ENCODE measurements at places on chromosomes 12 and 14.

GRCh38 chr12:33944703-33945437 is 77.4 kb upstream of the ALG10 start:
- no peak for DNase-seq

DNA sequence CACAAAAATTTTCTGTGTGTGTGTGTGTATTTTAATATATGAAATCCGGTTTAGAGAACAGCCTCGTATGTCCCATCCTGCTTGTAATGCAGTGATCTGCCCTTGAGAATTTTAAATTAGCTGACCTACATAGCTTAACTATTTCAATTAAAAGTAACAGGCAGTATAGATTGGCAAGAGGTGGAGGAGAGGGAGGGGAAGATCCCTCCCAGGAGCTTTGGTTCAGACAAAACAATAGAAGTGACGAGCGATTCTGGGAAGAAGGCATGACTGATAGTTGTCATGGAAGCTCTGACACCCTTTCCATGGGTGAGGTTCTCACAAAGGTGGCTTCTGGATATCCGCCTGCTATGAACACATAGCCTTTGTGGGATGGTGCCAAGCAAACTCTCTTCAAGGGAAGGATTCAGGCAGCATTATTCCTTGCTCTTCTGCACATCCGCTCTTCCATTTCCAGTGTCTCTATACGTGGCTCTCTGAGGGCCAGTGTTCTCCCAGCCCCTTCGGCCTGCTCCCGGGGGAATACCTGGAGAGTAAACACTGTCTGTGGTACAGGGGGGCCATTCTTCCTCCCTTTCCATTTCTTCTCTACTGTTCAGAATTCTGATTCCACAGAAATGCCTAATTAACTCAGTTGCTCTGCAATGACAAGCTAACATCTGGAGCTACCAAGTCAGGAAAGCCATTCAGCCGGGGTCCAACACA is 182.0 kb downstream of the CACNA1C start:
- no peak for DNase-seq

DNA sequence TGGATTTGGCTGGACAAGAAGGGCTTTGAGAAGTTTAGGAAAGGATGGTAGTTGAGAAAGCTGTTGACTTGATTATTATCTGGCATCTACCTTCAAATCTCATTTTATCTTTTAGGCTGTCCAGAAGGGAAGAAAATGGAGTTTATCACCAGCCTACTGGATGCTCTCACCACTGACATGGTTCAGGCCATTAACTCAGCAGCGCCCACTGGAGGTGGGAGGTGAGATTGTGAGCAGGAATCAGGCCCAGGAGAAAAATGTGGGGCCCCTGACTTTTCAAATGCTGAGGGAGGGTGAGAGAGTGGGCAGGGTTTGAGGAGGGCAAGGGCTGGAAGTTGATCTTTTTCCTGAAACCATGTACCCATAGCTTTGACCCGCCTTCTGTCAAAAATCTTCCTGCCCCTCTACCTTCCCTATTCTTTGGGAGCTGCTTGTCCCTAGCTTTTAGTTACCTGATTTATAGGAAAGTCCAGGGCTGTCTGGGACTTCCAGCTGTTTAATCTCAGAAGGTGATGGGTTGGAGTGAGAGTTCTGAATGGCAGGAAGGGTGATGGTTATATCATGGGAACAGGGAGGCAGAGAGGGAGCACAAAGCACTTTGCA is 134.2 kb downstream of the SMOC1 start:
- no peak for DNase-seq

DNA sequence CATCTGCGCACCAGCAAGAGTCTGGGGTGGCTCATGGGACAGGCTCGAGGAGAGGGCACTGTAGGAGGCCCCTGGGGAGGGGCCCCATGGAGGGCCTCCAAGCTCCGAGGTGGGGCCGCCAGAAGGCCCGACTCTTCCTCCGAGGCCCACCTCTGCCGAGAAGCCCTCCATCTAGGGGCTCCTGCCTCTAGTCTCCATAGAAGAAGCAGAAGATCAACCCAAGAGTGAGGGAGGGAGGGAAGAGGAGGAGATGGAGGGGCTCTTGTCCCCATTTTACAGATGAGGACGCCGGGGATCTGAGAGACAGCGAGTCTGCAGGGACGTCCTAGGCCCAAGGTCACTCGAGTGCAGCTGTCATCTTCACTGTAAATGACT is 41.2 kb downstream of the DIO3 start:
- DNase-seq: no peak

DNA sequence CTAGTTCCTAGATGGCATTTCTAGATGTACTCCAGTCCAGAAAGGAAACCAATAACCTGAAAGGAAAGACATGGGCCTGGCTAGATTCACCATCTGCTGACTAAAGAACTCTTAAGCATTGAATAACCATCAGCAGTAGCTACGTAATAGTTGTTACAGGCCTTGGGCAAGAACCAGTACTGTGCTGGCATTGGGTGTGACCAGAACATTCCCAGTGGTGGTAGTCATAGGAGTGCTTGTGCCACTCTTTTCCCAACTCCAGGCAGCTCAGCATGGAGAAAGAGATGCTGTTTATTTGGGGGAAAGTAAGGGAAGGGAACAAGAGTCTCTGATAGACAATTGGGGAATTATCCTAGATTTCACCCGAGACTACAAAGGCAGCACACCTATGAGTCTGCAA is 333.3 kb downstream of the SLC16A7 start:
- DNase-seq: no peak

DNA sequence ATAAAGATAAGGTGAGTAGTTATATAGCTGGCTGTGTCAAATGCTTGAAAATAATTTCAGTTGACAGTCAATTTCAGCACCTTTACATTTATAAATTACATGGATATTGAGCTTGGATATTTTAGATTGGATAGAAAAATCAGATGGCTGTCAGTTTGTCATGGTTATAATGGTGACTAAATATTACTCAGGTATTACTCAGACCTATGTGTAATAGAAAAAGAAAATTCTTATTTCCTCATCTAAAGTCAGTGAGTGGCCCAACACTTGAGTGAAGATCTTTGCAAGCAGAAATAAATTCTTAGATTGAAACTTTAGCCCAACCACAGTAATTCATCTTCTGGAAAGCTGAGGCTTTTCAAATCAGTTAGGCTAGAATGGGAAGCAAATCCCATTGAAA is 354.4 kb downstream of the NAV3 start:
- no peak for DNase-seq

DNA sequence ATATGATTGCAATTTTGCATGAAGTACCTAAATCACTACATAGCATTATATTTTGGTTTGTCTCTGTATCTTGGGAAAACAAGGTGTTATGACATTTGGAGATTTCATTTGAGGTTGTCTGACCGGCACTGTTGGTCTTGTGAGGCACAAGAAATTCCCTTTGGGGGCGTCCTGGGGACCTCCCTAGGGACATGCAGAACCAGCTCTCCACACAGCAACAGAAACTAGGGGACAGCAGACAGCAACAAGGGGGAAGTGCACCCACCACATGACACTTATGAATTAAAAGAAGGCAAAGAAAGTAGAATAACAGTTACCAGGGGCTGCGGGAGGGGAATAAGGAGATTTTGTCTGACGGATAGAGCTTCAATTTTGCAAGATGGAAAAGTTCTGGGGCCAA is 14.4 kb downstream of the DDX54 start:
- no peak for DNase-seq

DNA sequence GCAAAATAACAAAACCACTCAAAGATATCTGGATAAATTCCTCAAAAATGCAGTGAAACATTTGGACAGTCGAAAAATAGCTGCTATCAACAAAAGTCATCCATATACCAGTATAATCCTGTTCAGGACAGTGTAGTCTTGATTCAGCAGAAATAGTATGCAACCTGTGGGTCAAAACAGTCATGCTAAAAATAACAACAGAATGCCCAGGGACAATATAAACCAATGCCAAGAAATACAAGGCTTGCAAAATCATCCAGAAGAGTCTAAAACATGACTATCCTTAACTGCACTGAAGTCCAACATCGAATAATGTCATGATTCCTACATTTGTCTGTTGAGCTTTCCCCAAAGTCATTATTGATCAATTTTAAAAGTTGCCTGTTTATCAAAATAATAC is 425.9 kb downstream of the FSCB start:
- no peak for DNase-seq

DNA sequence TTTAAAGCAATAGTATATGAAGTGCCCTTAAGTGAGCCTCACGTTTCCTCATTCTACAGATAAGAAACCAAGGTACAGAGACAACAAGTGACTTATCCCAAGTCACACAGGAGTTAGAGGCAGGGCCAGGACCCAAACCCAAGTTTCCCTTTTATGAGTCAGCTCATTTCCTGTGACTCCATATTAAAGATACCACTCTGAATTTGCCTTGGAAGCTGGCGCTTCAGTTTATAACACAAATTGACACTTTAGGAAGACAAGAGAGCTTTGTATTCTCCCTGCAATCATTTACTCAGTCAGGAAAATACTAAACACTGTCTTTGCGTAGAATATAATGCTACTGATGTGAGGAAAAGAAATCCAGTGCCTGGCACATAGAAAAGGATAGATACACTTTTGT is 43.2 kb downstream of the MYBPC1 start:
- DNase-seq: no peak

- DNase-seq: no peak
Measured at GRCh38 chr12:9066755-9067423, 48.8 kb downstream of the A2M start.
